Pulmonary artery endothelial cell (primary cell): ENCODE measurements at places on chromosomes 5 and 9. TPM values are rescaled to one million over a fixed set of nuclear protein-coding genes. Genes with fewer than 3 reads are reported as not detected.

DNA sequence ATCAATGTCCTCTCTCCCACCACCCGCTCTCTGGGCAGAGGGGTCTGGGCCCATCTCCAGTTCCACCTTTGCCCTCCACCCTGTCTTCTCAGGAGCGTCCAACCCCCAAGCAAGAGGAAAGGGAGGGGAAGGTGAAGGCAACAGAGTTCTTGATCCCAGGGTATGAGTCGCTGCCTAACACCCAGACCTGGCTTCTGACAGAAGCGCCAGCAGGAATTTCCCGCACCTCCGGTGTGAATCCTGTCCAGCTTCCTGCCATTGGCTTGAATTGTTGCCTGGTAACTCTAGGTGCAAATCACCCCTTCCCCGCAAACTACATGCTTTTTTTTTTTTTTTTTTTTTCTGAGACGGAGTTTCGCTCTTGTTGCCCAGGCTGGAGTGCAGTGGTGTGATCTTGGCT is 84.2 kb upstream of the IER5L start:
- no peak for DNase-seq

DNA sequence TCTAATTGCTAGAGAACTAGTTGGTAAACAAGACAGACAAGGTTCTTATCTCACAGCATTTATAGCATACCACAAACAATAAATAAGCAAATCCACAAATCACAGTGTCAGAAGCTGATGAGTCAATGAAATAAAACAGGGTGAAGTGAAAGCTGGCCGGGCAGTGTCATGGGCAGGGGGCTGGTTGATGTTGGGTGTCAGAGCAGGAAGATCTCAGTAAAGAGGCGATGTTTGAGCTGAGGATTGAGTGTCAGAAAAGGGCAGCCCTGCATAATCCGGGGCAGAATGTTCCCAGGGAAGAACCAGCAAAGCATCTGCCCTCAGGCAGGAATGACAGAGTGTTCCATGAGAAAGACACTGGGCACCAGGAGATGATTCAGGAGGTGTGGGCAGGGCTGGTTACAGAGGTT is 183.4 kb downstream of the GOLPH3 start:
- DNase-seq: no peak

GRCh38 chr9:79256691-79257213 is 315.0 kb upstream of the TLE4 start:
- no peak for DNase-seq

DNA sequence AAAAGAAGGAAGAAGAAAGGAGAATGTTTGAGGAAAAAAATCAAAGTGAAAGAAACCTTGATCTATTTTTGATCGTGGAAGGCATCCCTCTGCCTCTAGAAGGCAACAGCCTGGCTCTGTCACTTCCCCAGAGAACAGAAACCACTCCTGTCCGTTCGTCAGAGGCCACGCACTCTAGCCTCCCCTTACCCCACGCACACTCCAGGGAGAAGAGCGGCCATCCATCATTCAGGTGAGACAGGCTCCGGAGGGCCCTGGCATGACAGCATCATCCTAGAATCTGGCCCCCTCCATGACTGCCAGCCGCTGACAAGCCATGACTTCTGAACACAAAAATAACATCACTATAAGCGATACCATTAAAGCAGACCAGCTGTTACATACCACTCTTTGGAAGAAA is 135.8 kb downstream of the ROR2 start:
- no peak for DNase-seq

Gene GLDC
- 16.5 and 19.4 TPM in 2 replicates for total RNA-seq

Gene N4BP3
- total RNA-seq: 11.0 and 16.6 TPM in 2 replicates
